Lower lobe of right lung (tissue), 2 donors: ENCODE measurements at places on chromosomes 2 and 18.

DNA sequence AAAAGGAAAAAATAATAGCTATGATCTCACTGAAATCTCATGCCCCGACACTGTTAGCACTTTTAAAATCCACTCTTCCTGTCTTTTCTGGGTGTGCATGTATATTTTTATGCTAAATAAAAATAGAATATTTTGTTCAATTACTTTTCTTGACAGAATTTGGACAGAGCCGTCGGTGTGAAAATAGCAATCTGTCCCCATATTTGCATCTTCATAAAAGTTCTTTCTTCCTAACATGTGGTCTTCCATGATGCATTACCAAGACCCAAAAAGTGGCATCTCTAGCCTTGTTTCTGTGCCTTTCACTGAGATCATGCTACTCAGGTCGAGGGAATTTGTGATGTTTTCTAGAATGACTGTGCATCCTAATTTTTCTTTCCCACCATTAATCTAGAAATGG is 298.8 kb upstream of the CCDC68 start:
- no peak for DNase-seq

GRCh38 chr2:178295906-178296305 is 101.6 kb downstream of the OSBPL6 start:
- no peak for DNase-seq

DNA sequence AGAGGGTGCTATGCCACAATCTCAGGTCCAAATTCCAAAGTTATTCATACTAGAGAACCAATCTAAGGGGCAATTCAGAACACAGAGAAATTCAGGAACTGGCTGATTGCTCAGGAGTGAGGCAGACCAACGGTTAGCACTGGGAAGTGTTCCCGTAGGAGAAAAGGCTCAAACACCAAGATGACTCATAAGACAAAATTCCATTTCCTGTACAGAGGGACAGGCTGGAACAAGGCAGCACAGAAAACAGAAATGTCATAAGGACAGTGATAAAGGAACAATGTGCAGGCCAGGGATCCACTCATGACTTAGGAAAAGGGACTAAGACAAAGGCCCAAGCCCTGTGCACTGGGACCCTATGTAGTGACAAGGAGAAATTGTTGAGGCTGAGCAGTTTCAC is 54.2 kb downstream of the PDE1A start:
- no peak for DNase-seq

- no peak for DNase-seq
Observed at GRCh38 chr2:61585383-61585782, 47.2 kb upstream of the XPO1 start.

- DNase-seq = no peak
Observed at GRCh38 chr2:209762563-209762962, 9.1 kb upstream of the UNC80 start.
